ENCODE measurements at places on chromosomes 1 and 21.

DNA sequence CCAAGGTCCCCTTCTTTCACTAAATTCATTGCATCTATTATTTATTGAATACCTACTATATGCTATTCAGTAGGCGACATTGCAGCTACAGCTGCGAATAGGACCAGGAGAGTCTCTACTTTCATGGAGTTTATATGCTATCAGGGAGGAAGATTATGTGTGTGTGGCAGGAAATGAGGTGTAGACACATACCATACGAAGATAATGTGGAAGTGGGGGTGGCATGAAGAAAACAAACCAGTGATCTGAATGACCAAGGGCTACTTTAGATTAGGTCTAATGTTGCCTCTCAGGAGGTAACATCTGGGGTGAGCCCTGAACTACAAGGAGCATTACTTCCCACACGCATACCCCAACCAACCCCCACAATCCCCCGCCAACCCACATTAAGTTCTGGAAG lies 1.0 kb upstream of the PPIH start:
- no peak for DNase-seq

DNA sequence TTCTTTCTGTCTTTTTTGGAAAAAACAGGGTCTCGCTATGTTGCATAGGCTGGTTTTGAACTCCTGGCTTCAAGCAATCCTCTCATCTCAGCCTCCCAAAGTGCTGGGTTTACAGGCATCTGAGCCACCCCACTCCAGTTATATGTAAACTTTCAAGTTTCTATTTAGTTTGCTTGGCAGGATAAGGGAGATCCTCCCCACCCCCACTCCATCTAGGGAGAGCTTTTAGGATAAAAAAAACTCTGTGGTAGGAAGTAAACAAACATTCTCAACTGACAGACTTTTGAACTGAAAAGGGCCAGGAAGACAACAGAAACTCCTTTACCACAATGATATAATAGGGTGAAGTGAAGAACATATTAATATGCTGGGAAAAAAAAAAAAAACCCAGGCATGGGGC lies 41.0 kb upstream of the ZNF326 start:
- no peak for DNase-seq

DNA sequence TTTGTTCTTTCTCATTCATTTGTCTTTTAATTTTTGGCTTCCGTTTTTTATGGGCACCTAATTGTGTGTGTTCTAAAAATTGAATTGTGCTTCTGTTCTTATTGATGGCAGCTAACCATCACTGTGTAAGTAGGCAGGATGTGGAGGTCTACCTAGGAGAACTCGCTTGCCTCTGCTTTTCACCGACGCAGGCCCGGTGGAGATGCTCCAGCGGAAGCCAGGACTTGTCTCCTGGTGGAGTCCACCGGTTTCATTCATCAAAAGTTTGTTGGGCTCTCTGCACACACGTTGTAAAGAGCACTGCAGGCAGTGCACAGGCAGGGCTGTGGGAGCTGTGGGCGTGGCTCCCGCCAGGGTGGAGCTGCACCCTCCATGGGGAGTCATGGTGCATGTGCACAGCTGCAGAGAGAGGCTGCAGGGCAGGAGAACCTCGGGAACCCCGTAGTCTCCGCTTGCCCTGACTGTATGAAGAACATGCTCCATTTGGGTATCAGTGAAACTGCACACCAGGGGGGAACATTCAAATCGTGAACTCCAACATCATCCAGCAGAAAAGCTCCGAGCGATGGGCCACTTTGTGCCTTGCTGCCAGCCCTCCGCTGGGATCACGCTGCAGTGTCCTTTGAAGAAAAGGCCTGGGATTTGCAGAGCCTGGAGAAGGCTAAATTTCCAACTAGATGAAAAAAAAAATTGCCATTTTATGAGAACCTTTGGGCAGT lies 6.0 kb upstream of the C1orf174 start:
- DNase-seq, result no peak

DNA sequence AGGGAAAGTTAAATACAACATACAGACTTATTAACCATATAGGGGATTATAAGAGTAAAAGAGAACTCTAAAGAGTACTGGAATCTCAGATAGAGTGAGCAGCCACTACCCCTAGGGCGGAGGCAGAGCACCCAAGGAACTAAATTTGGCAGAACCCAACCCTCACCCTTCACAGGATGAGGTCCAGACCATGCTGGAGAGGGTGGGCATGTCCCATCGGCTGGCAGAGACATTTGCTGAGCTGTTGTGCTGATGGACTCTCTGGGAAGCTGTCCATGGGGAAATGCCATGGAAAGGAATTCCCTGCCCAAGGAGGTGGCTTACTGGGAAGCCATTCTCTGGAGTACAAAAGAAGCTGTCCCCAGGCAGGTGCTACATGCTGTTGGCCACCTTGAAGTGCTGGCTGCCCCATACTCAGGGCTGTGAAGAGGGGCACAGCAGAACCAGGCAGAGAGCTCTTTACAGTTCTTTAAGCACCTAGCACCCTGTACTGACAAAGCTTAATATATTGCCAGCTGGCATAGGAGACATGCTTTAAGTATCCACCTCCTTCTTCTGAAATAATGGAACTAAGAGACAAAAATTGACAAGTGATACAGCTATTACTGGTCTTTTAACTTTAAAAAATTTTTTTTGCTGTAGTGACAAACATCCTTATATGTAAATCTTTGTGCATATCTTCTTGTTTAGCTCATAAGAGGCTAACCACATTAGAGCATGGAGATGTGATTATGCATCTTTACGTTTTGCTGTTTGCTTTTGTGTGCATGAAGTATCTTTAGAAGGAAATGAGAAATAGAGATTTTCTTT lies 29.6 kb downstream of the TSNAX start:
- DNase-seq, result no peak

DNA sequence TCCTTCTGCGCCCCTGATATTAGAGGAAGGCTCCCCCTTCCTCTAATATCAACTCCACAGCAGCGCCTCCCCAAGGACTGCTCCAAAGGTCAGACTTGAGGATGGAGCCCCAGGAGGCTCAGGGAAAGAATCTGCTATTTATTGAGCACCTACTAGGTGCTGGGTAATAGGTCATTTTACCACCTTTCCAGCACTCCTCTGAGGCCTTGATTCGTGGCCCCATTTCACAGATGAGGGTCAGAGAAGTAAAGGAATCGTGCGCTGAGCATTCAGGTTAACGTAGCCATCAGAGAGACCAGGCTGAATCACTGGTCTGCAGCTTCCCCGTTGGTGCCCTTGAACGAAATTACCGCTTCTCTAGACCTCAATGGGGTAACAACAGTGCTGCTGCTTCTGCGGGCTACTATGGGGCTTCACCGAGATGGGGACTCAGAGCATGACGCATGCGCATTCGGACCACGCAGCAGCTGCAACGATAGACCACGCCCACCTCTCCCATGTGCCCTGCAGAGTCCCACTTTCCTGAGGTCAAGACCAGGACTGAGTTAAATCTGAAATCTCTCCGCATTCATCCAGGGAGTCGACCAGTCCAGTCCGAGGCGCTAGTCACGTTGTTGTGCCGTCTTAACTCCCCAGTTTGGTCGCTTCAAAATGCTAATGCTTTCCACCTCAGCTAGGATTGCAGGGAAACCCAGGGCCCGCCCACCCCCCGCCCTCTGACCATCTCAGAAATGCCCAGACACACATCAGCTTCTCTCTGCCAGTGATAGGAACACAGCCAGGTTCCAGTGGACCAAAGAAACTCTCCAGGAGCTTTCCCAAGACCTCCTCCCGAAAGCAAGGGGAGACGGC lies 12.9 kb downstream of the CAMK2N1 start:
- DNase-seq, result no peak

GRCh38 chr1:61301824-61302657 lies 219.7 kb downstream of the NFIA start:
- no peak for DNase-seq

DNA sequence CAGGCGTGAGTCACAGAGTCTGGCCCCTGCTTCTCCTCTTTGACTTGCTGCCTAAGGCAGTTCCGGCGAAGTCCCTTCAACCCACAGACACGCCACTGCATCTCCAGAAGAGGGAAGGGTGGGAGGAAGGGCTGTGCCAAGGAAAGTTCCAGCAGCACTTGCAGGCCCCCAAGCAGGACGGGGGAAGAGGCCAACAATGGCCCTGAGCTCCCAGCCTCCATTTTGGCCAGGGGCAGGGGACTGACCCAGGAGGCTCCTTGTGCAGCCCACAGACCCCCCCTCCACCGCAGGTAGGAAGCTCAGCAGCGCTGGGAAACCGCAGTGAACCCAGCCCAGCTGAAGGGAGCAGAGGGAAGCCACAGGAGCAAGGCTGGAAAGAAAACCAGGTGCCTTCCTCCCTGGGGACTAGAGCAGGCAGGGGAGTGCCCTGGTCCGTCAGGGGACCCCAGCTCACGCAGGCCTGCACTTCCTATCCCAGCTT lies 35.4 kb downstream of the ACOT7 start:
- DNase-seq, result no peak

DNA sequence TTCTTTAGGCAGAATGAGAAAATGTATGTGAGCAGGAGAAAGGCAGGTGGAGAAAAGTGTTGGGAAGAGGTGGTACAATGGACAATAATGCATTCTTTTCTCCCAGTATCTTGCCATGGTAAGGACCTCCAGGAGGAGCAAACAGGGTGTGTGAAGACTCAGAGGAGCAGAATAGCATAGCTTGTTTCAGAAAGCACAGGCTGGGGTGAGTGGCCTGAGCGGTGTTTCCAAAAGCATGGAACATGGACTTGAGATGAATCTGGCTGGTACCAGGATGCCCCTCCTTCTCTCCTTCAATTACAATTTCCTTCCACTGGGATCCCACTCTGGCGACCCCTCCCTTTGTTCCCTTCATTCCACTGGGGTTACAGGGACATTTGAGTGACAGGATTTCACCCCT lies 123.4 kb upstream of the TNR start:
- no peak for DNase-seq

DNA sequence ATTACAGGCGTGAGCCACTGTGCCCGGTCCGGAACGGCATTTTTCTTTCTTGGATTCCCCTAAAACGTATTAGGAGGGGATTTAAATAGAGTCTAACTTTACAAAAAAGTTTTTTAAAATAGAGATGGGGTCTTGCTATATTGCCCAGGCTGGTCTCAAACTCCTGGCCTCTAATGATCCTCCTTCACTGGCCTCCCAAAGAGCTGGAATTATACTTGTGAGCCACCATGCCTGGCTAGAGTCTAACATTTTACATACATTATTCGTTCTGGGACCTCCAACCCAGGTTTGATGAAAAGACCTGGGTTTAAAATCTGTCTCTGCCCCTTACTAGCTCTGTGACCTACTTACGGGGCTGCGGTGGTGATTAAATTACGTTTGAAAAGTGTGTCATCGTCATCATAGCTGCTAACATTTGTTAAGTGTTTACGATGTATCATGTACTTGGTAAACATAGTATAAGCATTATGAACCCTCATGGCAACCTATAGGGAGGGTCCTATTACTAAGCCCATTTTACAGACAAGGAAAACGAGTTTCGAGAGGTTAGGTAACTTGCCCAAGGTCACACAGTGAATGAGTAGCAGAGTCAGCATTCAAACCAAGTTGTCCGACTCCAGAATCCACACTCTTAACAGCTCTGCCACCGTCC lies 24.5 kb downstream of the PLEKHM2 start:
- DNase-seq, result no peak

DNA sequence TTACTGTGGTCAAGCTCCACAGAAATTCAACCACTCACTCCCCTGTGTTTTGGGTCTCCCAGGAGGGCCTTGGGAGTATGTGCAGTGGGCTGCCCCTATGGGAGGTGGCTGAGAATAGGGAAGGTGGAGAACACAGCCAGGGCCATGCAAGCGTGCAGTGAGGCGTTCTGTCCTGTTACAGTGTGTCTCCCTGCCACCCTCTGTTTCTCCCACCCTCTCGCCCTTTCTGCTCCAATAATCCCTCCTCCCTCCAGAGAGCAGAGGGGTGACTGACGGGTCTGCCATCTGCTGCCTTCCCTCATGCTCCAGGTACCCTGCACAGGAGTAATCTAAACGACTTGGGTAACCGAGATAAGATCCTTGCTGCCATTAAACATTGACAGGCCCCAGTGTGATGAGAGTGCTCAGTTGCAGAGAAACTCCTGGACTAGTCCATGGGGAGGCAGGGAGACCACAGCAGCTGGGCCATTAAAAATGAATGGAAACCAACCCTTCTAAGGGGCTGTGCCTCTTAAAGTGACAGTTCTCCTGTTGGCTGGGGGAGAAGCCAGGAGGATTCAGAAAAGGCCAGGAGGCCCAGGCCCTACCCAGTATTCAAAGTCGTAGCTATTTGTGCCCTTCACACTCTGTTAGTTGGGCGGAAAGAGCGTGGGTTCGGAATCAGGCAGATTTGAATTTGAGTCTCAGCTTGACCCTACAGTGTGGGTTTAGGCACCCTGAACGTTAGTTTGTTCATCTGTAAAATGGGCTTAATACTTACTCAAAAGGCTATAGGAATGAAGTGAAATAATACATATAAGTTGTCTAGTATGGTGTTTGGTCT lies 22.4 kb upstream of the BTG2 start:
- no peak for DNase-seq

- DNase-seq, result no peak
Measured at GRCh38 chr1:215344539-215344938, 222.6 kb upstream of the KCTD3 start.

GRCh38 chr1:17674726-17675500 lies 80.2 kb upstream of the ACTL8 start:
- no peak for DNase-seq

DNA sequence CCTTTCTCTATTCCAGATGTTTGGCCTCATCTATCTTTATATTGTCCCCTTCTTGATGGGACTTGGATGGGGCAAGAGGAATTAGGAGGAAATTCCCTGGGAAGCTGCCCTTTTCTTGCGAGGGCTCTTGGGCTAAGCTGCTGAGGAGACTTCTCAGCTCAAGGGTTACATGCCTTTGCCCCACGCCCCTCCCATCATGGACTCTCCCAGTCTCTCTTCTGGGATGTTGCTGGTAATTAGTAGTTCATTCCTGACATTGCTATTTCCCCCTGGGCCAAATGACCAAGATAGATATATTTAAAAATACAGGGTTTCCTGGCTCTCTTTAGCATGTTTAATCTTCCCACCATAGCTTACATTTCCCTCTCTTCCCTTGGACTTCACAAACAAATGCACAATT lies 90.6 kb upstream of the RALGPS2 start:
- no peak for DNase-seq

DNA sequence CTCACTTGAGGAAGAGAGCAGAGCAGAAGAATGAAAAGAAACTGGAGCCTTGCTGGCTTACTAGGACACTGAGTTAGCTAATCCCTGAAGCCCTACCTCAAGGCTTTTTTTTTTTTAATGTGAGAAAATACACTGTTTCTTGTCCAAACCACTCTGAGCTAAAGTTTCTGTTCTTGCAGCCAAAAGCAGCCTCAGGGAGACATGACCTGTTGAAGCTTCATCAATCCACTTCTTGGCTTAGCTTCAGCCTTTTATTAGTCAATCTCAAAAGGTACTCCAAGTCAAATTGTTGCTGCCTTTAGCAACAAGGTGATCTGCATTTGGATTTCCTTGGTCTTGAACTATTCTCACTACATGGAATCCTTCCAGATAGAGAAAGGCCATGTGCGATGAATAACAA lies 33.7 kb downstream of the CCDC185 start:
- no peak for DNase-seq

All from activated CD4-positive, alpha-beta T cell treated with anti-CD3 and anti-CD28 coated beads, Interleukin-2, amount 50 U/mL, for 24 hours (primary cell).